ENCODE measurements at places on chromosomes 6 and 20. TPM values are rescaled to one million over a fixed set of nuclear protein-coding genes. Genes with fewer than 3 reads are reported as not detected.

DNA sequence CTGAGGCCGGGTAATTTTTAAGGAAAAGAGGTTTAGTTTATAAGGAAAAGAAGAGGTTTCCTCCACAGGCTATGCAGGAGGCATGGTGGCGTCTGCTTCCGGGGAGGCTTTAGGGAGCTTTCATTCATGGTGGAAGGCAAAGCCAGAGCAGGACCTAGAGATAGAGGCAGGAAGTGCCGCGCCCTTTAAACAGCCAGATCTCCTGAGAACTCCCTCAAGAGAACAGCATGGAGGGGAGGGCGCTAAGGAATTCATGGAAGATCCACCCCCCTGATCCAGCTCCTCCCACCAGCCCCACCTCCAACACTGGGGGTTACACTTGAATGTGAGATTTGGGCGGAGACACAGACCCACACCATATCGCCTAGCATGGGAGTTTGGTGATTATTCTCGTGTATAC lies 13.9 kb upstream of the DACT2 start:
- no peak for DNase-seq

The TBX18 gene
- not detected for total RNA-seq

DNA sequence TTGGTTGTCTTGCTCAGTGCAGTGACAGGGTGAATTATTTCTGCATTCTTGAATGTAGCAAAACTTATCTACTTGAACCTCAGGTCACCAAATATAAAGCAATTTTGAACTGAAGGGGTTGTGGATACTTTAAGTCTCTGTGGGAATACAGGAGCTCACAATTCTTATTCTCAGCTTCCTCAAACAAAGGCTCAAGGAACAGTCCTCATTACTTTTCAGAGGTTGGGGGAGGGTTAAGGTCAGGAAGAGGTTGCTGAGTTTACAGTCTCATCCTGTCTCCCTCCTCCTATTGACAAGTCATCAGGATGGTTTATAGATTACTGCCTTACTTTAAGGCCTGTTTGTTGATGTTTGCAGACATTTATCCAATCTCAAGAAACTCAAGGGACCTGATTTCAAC lies 143.6 kb upstream of the SPACA1 start:
- no peak for DNase-seq

The OTOR gene
- not detected for total RNA-seq

The SMOC2 gene
- total RNA-seq = not detected

- no peak for DNase-seq
These were observed 199.7 kb downstream of the BCAS1 start for GRCh38 chr20:53870426-53871315.
